Kidney tubule cell (primary cell): ENCODE measurements at places on chromosomes 7 and 10.

DNA sequence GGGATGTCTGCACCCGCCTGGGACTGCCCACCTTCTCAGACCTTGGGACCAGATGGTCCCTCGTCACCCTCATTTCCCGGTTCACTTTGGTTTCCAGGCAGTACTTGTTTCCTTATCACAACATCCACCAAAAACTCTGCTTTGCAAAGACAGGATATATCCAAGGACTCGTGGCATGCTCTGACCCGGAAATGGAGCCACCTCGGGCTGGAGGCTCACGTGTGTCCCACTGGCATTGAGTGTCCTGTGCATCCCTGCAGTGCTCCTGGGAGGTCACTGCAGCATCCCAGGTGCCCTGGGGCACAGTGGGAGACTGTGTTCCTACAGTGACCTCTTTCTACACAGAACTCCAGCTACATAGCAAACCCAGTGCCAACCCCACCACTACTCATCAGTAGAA, 611.9 kb upstream of the FOXK1 start:
- DNase-seq: no peak

- DNase-seq: peak; percentile 62
Observed at GRCh38 chr7:127819975-127820731, 168.2 kb downstream of the SND1 start.

DNA sequence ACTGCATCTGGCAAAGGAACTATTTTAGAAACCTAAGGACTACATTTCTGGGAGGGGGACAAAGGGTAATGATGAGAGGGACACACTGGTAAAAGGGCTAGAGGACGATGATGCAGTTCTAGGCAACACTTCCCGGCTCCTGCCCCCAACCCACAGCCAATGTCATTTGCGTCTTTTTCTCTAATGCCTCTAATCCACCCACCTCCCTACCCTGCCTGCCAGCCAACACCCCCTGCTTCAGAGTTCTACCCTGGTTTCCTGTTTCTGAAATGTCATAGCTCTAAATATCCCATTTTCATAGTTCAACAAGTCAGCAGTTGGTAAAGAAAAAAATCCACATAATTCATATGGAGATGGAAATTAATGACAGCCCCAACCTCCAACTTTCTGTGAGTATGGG, 79.0 kb downstream of the KIAA1549 start:
- DNase-seq: no peak

GRCh38 chr7:83588602-83589240, 60.2 kb downstream of the SEMA3E start:
- DNase-seq: no peak

GRCh38 chr10:113680190-113681111, 739 bp downstream of the CASP7 start:
- DNase-seq: peak; percentile 95

DNA sequence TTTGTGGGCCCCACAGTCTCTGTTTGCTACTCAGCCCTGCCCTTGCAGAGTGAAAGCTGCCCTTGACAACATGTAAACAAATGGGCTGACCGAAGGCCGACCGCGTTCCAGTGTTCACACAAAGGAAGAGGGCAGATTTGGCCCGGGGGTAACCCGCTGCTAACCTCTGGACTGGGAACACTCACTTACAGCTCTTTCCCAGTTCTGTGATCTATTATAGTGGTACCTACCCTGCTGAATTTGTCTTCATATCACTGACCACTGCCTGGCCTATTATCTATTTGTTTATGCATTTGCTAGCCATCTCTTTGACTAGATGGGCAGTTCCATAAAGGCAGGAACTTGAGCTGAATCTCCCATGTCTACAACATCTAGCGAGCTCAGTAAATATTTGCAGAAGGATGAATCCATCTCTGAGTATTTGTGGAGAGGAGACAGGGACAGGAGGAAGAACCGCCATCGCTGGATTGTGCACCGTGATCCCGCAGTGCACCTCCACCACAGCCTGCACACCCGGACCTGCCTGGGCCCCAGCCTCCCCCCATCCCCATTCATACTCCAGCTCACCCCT, 15.2 kb downstream of the SLC29A3 start:
- no peak for DNase-seq

DNA sequence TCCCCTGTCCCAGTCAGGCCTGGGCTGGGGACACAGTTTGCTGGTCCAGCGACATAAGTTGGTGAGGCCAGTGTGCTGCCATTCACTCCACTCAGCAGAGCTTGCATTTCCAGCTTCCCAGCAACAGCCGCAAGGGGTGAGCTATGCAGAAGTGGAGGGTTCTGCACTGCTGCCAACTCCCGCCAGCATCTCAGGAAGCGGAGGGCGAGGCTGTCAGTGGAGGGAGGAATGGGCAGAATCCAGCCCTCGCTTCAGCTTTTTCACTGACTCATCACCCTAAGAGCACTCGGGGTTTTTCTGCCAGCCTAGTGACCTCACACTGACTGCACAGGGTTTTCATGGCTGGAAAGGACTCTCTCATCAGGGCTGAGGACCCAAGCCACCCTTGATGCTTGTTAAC, 625.1 kb upstream of the MKI67 start:
- DNase-seq: peak; percentile 57

DNA sequence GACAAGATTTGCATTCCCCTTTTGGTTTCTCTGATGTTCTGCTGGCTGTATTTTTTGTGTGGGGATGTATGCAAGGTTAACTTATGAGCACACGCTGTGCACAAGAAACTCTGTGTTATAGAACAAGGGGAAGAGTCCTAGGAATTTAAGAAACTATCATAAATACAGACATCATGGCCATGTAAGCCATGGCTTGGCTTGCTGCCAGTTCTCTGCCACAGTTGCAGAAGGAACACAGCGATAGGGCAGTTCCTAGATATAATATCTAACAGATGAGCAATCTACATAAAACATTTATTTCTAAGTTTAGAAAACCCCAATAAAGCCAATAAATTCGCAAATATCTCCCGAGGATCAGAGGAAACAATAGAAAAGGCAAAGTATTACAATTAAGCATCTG, 153.3 kb downstream of the LRRTM3 start:
- DNase-seq: no peak

- DNase-seq: no peak
Observed at GRCh38 chr7:124162667-124163066, 129.8 kb upstream of the TMEM229A start.

DNA sequence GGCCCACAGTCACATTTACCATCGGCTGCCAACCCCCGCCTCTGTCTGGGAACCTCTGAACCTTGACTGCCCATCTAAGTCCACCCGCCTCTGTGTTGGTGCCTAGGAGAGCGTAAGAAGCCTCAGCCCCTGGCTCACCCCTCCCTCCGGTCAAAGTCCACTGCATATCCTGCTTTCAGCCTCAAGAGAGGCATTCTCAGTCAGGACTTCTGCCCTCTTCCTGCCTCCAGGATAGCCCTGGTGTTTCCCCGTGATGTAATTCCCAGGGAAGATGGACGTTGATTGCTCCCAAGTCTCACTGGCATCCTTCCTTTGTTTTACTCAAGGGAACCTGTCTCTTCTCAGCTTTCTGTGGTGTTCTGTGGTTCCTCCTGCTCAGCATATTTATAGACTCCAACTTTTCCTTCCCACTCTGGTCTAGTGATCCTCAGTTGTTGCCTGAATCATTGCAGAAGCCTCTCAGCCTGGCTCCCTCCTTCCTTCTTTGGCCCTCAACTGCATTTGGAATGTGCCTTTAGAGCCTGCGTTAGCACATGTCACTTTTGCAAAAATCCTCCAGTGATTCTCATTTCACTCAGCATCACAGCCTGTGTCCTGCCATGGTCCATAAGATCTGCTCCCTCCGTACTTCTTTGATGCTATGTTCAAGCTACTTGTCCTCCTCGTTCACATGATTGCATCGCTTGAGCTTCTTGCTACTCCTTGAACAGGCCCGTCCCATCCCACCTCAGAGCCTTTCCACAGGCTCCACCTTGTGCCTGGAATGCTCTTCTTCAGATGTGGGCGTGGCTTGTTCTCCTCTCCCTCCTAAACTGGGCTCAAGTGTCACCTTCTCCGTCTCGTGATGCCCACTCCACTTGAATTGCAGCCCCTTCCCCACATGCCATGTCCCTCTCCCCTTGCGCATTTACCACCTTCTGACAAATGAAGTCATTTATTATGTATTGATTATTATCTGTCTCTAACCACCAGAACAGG, 124.2 kb downstream of the PLPP4 start:
- peak; percentile 94 for DNase-seq

DNA sequence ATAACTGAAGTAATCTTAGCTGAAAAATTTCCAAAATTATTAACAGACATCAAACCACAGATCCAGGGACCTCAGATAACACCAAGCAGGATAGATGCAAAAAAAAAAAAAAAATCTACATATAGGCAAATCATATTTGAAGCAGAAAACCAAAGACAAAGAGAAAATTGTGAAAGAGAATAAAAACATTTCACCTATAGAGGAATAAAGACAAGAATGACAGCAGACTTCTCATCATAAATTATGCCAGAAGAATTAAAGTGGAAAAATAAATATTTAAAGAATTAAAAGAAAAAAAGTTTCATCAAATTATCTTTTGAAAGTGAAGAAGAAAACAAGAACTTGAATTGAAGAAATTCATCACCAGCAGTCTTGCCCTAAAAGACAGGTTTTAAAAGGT, 467.5 kb downstream of the GPAM start:
- no peak for DNase-seq

DNA sequence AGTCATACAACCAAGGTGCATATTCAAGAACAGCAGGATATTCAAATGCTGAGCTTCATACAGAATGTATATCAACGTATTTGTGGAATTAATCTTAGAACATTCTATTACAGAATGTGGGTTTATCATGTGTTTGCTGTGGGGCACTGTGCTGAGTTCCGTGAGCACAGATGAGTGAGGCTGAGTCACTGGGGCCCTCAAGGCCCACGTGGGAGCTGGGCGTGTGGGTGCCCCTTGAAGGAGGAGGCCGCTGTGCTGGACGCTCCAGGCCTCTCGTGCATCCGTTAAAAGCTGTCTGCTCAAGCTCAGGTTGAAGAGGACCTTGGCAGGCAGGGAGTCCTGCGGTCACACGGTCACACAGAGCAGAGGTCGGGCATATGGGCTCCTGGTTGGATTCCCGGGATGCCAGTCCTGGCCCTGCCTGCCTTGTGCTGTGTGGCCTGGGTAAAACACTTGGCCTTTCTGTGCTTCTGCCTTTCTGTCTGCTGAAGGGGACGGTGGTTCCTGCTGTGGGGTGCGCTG, 70.1 kb downstream of the GLRX3 start:
- DNase-seq: no peak

- no peak for DNase-seq
Observed at GRCh38 chr10:43206391-43207235, 60.3 kb downstream of the RASGEF1A start.

DNA sequence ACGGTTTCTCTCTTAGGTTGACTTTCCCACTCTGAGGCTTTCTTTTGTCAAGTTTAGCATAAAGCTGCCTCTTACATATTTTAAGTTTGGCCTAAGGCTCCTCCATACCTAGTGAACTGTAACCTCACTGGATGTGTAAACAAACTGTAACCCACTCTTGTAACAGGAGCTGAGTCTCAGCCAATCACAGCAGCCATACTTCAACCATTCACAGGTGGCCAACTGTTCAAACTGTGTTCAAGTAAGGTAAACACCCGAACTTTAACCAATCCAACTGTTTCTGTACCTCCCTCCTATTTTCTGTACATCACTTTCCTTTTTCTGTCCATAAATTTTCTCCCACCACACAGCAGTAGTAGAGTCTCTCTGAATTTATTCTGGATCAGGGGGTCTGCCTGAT, 7.7 kb upstream of the NRBF2 start:
- DNase-seq: no peak

GRCh38 chr10:96377816-96378294, 19.1 kb upstream of the OPALIN start:
- no peak for DNase-seq

GRCh38 chr10:93573051-93573909, 6.8 kb downstream of the FFAR4 start:
- DNase-seq: peak; percentile 29

DNA sequence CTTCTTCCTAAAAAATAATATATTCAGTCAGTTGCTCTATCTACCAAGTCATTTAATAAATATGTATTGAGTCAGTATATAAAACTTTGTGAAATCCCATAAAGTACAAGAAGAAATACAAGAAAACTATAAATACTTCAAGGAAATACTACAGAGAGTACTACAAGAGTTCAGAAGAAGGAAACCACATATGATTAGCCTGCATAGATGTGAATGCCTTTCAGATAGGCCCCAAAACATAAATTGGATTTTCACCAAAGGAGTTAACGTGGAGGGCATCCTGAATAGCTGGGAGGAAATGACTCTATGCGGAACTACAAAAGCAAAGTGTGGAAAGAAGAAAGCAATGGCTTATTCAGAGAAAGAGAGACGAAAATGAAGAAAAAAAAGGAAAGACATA, 120.1 kb downstream of the LRRN3 start:
- DNase-seq: no peak
